ENCODE measurements at places on chromosomes 7 and 10. TPM values are rescaled to one million over a fixed set of nuclear protein-coding genes. Genes with fewer than 3 reads are reported as not detected.

GRCh38 chr7:99253369-99253768 is 19.3 kb upstream of the MYH16 start:
- peak; percentile 45 for DNase-seq

GRCh38 chr7:36814311-36814710 is 90.0 kb upstream of the AOAH start:
- no peak for DNase-seq

DNA sequence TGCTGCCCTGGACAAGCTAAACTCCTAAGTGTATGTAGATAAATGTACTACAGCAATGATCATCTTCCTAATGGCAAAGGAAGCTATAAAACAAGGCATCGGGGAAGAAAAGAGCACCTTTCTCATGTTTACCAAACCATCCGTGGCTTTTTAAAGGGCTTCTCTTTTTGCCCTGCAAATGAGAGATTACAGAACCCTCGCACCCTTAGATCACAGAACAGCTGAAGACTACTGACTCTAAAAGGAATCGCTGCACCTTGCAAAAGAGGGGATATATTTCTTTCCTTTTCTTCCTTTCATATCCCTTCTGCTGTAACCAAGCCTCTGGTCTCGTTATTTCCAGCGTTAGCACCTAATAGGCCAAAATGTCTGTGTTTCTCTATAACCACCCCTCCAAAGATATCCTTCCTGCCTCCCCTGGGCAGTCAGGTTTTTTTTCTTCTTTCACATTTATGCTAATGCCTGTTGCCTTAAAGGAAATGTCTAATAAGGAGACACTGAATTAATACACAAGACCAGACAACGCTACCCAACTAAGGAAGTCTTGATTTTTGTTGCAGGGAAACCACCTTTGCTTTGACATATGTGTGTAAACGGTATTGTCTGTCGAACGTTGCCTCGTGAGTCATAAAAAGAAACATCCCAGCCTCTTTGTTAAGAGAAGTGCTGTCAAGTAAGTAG is 10.5 kb downstream of the ST8SIA6 start:
- no peak for DNase-seq

GRCh38 chr10:36534471-36535002 is 590.9 kb upstream of the ANKRD30A start:
- no peak for DNase-seq

GRCh38 chr7:3673524-3673923 is 372.5 kb downstream of the SDK1 start:
- peak; percentile 47 for DNase-seq

DNA sequence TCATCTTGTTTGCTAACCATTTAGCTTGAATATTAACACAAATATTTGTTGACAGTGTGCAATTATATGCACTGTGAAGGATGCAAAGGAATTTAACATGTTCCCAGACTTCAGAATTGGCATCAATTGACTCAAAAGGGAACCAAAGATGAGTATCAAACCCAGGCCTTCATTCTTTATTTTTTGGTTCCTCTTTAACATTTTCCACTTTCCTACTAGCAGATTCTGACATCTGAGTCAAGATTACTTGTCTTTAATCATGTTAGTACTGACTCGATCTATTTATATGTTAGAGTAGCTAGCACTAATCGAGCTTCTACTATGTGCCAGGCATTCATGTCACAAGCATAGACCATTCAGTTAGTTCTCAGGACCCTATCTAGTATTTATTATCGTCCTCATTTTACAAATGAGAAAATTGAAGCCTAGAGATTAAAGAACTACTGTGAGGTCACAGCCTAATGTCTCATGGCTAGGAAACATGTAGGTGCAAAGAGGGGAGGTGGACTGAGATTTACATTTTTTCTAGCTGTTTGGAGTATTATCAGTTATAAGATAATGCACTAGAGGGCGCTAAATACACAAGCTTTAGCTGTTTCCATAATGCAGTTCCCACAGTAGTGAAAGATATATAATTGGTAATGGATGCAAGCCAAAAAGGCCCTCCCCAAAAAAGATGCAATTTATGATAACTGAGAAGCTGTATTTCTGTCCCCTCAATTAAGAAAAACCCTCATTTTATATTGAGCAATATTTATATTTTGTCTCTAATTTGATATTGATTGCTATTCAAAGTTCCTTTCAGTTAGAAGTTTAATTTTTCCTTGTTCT is 32.9 kb upstream of the KMT2E start:
- no peak for DNase-seq

DNA sequence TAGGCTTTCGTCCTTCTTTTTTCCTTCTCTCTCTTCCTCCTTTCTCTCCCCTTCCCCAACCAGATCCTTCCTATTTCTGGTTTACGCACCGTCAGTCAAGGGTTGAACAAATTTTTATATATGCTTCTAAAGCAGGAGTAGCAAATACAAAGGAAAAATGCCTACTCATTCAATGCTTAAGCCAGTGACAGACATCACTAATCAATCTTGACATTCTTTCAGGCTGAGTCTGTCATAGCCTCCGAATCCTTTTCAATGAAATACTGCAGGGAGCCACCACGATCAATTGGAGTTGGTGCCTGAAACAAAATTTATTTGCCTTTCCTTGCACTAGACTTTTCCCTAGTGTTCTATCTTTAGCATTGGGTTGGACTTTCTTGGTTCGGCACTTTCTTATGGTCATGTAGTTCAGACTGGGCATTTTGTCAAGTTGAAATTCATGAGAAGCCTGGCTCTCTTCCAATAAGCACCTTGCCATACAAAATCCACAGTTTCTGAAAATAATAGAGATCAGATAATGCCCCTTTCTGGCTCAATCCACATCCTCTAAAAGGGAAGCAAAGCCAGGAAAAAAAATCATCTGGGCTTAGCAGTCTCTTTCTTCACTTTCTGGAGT is 239.5 kb upstream of the PLXNA4 start:
- DNase-seq: no peak

- DNase-seq: no peak
Observed at GRCh38 chr7:8209353-8209752, 52.6 kb downstream of the ICA1 start.

- no peak for DNase-seq
Observed at GRCh38 chr7:1461646-1462375, 2.5 kb upstream of the MICALL2 start.

DNA sequence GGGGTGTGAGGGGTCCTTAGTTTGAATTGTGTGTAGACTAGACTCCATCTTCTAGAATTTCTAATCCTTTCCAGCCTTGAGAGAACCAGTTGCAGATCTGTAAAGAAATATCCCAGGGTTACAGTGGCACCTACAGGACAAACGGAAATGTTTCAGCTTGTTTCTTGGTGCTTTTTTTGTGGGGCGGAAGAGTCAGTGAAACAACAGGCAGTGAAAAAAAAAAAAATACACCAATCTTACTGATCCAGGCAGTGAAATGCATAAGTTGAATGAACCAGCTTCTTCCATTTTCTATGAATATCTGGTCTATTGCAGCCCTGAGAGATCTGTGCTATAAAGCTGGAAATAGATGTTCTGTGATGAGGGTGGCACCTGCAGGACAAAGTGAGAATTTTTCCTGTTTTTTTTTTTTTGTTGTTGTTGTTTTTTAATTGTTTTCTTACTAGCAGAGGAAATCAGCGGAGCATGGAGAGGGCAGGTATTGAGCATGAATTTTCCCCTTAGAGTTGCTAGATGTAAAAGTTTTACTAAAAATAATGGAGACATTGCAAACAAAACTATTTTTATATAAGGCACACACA is 81.9 kb upstream of the DYNC1I1 start:
- no peak for DNase-seq

- no peak for DNase-seq
Observed at GRCh38 chr7:47807756-47808155, 140.5 kb downstream of the PKD1L1 start.

DNA sequence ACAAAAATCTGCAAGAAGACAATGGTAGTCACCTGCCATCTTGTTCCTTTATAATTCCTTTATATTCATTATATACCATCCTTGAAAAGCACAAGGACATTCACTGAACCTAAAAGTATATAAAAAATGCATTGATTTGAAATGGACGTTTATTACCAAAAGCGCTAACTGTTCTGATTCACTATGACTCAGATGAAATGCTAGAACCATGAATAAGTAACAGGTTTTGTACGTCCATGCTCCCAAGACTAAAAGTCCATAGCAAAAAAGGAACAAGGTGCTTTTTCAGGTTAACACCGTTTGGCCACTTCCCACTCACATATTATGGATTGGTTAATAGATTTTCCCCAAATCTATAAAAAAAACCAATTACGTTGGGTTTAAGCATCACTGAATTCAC is 109.4 kb downstream of the PPP1R17 start:
- DNase-seq: no peak

- DNase-seq: no peak
Observed at GRCh38 chr10:104350127-104350635, 3.5 kb upstream of the CFAP58 start.

GRCh38 chr10:73060738-73061635 is 35.7 kb downstream of the P4HA1 start:
- no peak for DNase-seq

- no peak for DNase-seq
Observed at GRCh38 chr7:54662701-54663100, 96.3 kb downstream of the SEC61G start.

GRCh38 chr10:26486304-26486703 is 48.2 kb downstream of the APBB1IP start:
- DNase-seq: no peak

DNA sequence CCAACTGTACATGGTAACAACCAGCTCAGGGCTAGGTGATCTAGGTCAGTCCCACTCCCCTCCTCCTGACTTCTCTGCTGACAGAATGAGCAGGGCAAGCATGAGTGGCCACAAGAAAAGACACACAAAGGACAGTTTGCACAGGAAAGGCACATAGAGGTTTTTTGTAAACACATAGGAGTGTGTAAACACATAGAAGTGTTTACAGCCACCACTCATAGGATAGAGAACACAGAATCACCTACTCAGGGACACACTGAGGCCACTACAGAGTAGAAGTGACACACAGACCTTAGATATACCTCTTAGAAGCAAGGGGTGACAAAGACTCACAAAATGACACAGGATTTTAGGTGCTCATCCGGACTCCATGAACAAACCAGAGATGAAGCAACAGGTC is 19.0 kb downstream of the NUDCD3 start:
- no peak for DNase-seq

DNA sequence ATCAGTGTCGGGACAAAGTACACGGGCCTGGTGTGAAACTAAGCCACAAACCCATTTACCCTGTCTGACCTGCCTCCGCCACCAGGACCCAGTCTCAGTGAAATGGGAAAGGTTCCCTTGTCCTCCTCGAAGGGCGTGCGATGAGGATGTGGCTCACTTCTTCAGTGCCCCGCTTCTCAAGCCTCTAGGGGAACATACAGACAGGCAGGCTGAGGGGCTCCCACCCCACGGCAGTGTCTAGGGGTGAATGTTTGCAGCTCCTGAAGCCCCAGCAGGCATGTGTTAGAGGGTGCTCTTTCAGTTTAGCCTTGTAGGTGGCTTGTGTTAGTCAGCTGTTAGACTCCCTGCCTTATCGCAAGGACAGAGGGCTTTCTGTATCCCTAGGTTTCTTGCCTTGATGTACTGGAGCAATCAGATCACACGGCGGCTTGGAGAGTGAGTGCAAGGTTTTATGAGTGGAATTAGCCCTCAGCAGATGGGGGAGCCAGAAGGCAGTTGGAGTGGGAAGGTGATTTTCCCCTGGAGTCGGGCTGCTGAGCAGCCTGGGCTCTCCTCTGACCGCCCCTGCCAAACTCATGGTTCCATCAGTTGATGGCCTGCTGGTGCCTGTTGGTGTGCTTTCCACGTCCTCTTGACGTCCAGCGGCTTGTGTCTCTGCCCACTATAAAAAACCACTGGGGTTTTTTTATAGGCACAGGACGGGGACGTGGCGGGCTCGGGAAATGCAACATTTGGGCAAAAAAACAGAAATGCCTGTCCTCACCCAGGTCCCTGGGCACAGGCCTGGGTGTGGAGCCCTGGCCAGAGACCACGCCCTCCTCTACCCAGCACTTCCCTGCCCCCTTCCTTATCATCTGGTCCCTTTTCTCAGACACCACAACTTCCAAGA is 759 bp downstream of the NUDT1 start:
- no peak for DNase-seq

- DNase-seq: no peak
Observed at GRCh38 chr7:137753067-137753466, 93.7 kb downstream of the DGKI start.

GRCh38 chr7:76505168-76506080 is 4.9 kb upstream of the UPK3B start:
- no peak for DNase-seq

- DNase-seq: no peak
Observed at GRCh38 chr7:103240806-103241205, 56.4 kb upstream of the PMPCB start.

DNA sequence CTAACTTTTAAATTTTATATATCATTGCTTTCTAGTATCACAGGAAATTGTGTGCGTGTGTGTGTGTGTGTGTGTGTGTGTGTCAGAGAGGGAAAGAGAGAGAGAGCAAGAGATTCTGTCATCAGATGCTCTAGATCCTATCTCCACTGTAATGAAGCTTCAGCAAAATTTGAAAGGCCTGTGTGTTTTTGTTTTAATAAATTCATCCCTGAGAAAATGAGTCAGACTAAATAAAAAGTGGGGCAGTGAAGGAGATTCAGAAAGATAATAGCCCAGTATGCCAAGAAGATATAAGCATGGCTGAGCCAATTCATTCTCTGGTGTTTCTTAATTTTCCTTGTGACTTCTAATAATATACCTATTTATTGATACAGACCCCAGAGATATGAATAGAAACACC is 184.2 kb upstream of the TMEM196 start:
- no peak for DNase-seq

- no peak for DNase-seq
Observed at GRCh38 chr10:70323697-70324338, 40.0 kb upstream of the NPFFR1 start.

DNA sequence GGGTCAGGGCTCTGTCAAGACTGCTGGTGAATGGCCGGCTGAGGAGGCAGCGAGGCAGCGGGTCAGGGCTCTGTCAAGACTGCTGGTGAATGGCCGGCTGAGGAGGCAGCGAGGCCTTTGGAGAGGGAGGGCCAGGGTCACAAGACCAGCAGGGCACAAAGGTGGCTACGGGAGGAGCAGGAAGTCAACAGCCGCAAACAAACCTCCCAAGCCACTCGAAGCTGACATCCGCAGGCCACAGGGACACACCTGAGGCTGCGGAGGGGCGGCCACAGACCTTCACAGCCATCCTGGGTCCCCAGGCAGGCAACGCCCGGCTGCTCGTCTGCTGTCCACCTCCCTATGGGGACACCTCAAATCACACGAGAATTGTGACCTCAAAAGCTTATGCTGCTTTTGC is 8.9 kb upstream of the GPER1 start:
- no peak for DNase-seq

- no peak for DNase-seq
Observed at GRCh38 chr10:89398003-89398749, 5.8 kb downstream of the IFIT1 start.

The MYH16 gene
- total RNA-seq: not detected

The FBXL13 gene
- 0.27 TPM for total RNA-seq

The RAB19 gene
- not detected for total RNA-seq

The EBLN1 gene
- not detected for total RNA-seq

The SH3PXD2A gene
- 28.6 TPM for total RNA-seq

The GPR15LG gene
- not detected for total RNA-seq

The ASB10 gene
- total RNA-seq: 46.1 TPM

The CLRN3 gene
- total RNA-seq: not detected

The GLRX3 gene
- total RNA-seq: 64.8 TPM

The MINDY4 gene
- 4.9 TPM for total RNA-seq

The SLC25A13 gene
- total RNA-seq: 13.7 TPM

The PDLIM1 gene
- 231 TPM for total RNA-seq

The ANKRD61 gene
- total RNA-seq: 0.20 TPM

The GSDME gene
- 5.3 TPM for total RNA-seq

The ZNF680 gene
- total RNA-seq: 21.8 TPM

The COL28A1 gene
- total RNA-seq: 2.7 TPM

The SYT15B gene
- total RNA-seq: 1.8 TPM
